Glutamatergic neuron (in vitro differentiated cells): ENCODE measurements at places on chromosomes 2 and 18.

GRCh38 chr2:95343429-95344214 is 46.5 kb downstream of the KCNIP3 start:
- DNase-seq = no peak

DNA sequence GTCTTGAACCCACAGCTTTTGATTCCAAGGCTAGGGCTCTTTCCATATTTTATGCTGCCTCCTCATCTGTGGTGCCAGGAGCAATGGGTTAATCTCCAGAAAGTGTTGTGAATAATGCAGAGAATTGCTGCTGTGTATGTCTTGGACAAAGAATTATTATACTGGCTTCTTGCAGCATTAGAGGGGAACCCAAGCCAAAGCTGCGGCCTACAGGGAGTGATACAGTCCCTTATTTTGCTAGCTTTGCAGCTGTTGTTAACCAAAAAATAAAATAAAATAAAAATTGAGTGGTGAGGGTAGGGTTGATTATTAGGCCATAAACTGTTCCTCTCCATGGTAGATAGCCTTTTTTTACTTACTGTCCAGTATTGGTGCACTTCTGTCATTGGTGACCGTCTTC is 16.7 kb downstream of the WIPF1 start:
- DNase-seq = no peak

DNA sequence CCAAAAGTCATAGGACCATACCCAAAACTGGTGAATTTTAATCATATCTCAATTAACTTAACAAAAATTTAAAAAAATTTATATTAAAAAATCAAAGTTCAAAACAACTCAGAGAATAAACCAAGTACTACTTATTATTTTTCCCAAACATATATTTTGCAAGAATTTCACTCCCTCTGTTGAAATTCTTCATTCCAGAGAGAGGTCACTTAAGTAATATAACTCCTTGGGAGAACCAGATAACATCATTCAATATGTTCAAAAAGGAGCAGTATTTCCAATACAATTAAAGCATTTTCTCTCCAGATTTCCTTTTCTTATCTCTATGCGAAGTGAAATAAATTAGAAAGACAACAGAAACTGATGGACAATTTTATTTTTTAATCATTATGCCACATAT is 165.9 kb upstream of the RND3 start:
- no peak for DNase-seq

- DNase-seq = no peak
Measured at GRCh38 chr2:30302566-30302965, 71.2 kb downstream of the LBH start.

- no peak for DNase-seq
Measured at GRCh38 chr2:32895424-32895823, 51.3 kb upstream of the LTBP1 start.

- no peak for DNase-seq
Measured at GRCh38 chr18:13452388-13452811, 233.8 kb downstream of the LDLRAD4 start.

DNA sequence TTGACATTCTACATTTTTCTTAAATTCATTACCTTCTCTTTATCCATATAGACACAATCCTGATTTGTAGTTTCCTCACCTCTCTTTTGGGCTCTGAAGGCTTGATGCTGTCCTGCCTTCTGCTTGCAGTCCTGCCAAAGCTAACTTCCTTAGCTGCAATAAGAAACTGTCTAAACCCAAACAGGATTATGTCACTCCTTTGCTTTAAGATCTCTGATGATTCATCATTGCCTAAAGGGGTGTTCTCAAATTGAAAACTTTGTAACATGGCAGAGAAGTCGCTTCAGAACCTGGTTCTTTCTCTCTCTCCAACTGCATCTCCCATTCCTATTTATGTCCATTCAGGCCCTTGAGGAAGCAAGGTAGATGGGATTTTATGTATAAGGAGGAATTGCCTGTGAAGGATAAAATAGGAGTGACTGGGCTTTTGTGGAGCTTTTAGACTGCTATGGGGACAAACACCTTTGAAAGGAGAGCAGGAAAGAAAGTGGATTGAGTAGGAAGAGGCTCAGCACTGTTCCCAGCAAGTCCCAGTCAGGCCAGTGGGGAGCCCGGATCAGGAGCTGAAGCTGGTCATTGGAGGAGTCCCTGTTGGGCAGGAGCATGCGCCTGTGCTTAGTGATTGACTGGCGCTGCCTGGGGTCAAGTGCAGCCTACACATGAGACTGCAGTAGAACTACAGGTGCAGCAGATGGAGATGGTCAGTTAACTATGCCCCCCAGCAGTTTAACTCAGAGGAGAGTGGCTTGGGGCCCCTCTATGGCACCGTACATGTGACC is 390.6 kb downstream of the CTNNA2 start:
- DNase-seq = no peak

GRCh38 chr18:79486356-79487182 is 90.8 kb downstream of the NFATC1 start:
- DNase-seq = peak; percentile 24

- no peak for DNase-seq
Measured at GRCh38 chr18:14117606-14118005, 14.6 kb downstream of the ZNF519 start.

DNA sequence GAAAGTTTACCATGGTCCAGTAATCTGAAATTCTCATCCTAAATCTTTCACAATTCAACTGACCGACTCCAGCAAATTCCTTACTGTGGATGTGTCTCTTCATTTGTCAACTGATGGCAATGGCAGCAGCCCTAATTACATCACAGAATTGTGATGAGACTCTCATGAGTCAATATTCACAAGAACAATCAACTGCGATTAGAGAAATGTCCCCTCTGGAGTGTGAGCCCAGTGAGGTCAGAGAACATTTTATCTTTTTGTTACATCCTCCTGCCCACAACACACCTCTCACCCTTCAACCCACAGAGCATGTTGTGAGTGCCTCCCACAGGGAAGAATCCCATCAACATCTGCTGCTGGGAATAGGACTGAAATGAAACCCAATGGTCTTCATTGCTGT is 73.6 kb downstream of the CD226 start:
- DNase-seq = no peak

DNA sequence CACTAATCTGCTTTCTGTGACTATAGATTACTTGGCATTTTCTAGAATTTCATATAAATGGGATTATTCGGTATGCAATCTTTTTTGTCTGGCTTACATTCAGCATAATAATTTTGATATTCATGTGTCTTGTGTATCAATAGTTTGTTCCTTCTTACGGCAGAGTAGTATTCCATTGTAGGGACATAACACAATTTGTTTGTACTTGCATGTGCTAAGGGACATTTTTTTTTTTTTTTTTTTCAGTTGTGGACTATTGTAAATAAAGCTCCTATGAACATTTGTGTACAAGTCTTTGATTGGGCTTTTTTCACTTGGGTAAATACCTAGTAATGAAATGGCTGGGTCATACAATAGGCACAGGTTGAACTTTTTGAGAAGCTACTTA is 45.1 kb downstream of the ARL5A start:
- no peak for DNase-seq

- no peak for DNase-seq
Measured at GRCh38 chr2:96336104-96336775, 674 bp downstream of the NCAPH start.

DNA sequence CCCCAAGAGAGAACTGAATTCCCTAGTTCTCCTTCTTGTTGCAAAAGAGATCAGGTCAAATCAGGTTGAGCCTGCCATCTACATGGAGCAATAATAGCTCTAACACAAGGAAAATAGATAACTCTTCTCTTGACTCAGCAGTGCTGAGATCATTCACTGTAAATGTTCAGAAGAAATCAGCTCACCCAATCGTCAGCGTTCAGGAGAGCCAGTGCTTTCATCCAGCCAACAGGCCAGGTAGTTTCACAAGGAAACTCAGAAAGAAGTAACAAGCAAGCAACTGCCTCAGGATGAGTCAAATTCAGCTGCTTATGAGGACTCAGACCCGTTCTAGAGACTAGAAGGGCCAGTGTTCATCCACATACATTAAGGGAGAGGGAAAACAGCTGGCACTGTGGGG is 5.9 kb downstream of the LMAN2L start:
- DNase-seq = no peak

DNA sequence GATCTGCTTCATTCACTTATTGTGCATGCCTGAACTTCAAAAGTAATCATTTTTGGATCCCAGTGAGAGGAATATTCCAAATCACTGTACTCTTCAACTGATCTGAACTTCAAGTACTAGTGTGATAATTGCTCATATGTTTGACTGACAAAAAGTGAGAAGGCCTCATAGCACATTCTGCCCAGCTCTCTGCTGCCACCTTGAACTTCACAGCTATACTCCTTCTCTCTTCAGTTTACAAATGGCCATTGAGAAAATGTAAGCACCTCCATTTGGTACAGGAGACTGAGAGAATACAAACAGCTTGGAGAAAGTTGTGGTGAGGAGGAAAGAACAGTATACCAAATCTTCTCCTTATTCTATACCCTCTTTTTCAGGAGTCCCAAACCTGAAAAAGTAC is 946.0 kb upstream of the CHAC2 start:
- DNase-seq = no peak

- no peak for DNase-seq
Measured at GRCh38 chr2:102895376-102895775, 133.5 kb downstream of the TMEM182 start.

DNA sequence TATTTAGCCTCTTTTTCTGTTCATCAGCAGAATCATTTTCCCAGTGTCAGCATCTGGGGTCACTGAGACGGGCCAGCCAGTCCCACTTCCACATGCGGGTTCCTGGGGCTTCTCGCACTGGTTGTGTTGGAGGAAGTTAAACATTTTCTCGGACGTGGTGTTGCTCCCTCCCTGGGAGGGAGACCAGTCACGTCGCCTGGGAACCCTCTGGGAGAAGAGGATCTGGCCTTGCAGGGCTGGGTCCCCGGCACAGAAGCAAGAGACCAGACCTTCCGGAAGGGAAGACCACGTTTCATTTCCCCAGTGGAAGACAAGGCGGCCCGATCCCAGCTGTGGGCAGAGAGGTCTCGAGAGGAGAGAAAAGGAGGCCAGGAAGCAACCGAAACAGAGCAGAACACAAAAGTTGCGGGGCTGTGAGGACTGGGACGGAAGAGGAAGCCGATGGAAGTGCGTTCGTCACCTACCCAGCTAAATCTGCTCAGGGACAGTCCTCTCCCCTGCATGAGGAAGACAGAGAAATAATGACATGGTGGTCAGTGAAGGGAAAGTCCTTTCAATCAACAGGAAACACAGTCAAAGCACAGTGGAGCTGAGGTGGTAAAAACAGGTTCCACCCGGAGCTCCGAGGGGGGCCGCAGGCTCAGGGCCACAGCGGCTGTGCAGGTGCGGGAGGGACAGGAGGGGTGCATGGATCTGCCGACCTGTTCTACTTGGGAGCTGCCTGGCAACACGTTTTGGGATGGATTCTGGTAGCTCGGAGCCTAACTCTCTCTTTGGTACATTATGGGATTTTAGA is 144.4 kb downstream of the MBP start:
- no peak for DNase-seq

- no peak for DNase-seq
Measured at GRCh38 chr2:100893392-100894104, 73.6 kb downstream of the NPAS2 start.

GRCh38 chr2:31580321-31581117 is at the start of gene SRD5A2:
TSS of gene SRD5A2 (minus strand) at chr2:31580938. CDS start at chr2:31580900, 38 bp downstream.
- peak; percentile 40 for DNase-seq

GRCh38 chr18:34697233-34697632 is 12.9 kb upstream of the DTNA start:
- no peak for DNase-seq

DNA sequence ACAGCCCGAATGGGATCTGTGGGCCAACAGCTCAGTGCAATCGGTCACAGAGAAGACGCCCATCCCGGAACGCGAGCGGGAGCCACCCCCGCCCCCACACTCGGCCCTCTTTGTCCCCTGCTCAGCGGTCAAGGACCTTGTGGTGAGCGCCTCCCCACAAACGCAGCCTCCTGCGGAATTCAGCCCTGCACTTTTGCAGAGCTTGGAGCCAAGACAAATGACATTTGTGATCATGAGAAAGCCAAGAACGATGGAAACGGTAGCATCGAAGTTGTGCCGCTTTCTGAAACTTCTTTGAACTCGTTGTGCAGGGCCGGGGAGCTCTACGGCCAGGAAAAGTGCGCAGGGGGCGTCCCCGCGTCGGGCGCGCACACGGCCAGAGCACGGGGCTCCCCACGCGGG is 6.7 kb upstream of the SALL3 start:
- no peak for DNase-seq

DNA sequence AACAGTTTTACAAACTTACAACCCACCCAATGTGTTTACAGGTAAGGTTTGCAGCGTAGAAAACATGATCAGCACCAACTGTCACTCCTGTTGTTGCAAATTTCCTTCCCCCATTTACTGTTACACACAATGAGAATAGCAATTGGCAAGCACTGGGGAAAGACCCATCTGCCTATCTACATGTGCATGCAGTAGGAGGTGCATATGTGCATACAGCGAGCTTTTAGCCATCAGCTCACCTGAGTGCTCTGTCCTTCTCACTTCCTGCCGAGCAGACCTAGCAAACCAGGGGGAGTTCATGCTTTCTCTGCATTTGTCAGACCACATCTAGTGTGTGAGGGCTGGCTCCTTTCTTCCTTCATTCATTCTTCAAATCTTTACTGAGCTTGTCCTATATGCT is 49.9 kb upstream of the ARL4C start:
- no peak for DNase-seq

DNA sequence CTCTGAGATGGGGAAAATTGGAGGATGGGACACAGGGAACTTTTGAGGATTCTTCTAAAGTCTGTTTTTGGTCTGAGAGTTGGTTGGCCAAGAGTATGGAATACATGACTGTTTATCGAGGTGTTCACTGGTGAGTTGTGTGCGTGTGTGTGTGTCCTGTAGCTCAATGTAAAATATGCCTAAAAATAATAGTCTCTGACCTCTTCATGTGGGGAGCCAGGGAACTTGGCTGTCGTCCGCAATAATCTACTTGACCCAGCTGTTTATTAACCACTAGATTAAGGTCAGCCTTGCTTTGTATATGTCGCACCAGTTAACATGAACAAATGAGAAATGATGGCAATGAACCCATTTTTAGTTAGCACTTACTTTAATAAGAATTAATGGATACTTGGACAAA is 177.5 kb upstream of the TPO start:
- no peak for DNase-seq

GRCh38 chr2:75094405-75094804 is 104.9 kb downstream of the TACR1 start:
- DNase-seq = no peak

DNA sequence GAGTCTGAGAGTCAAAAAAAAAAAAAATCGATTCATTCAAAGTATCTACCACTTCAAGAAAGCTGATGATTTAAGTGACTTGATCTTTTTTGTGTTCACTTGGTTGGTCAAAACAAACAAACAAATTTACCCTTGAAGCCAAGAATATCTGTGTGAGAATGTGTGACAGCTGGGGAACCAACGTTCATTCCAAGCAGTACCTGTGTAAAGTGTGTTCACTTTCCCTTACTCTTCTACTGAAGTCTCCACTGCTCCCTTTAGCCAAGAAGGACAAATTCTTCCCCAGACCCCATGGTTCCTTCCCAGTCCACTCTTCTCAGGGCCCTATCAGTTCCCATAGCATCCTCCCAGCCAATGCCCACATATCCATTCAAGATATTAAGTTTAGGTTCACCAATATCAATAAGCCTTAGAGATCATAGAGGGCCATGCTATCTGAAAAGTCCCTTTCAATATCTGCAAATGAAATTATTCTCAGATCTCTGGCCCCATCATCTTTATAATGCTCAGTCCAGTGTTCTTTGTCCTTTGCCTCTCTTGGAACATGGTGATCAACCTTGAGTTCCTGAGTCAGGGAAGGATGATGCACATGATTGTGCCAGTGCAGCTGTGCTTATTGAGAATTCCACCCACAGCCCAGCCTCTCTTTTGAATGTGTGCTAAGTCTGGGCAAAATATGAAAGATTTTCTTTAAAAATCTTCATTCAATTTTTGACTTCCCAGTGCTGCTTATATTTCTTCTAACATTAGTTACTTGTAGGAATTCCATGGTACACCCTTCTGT is 82.8 kb upstream of the DTNA start:
- DNase-seq = no peak
